Right atrium auricular region (tissue), 2 donors: ENCODE measurements at places on chromosomes 7 and 10.

DNA sequence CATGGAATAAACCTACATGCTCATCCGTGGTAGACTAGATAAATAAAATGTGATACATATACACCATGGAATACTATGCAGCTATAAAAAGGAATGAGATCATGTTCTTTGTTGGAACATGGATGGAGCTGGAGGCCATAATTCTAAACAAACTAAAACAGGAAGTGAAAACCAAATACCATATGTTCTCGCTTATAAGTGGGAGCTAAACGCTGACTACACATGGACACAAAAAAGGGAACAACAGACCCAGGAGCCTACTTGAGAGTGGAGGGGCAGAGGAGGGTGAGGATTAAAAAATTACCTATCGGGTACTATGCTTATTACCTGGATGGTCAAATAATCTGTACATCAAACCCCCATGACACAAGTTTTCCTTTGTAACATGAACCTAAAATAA lies 68.7 kb upstream of the SEC61G start:
- DNase-seq, result no peak

GRCh38 chr7:34463830-34464229 lies 194.2 kb upstream of the NPSR1 start:
- DNase-seq, result no peak

- DNase-seq, result no peak
Measured at GRCh38 chr7:127976056-127976737, 55.0 kb downstream of the LRRC4 start.

DNA sequence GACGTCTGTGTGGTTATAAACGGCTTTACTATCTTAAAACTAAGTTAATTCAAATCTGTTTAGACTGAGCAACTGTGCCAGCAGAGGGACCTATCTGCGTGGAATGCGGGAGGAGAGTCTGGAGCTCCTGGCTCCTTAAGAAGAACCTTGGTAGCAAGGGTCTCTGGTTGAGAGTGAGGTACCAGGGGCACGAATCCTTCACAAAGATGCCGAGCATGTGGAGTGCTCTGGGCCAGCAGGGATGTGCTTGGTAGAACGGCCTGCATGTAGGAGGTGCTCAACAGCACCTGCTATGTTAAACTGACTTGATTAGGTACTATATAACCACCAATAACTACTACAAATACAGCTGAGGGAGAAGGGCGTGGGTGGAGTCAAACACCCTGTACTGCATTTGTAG lies 102.6 kb downstream of the VIPR2 start:
- DNase-seq, result peak; percentile 55

DNA sequence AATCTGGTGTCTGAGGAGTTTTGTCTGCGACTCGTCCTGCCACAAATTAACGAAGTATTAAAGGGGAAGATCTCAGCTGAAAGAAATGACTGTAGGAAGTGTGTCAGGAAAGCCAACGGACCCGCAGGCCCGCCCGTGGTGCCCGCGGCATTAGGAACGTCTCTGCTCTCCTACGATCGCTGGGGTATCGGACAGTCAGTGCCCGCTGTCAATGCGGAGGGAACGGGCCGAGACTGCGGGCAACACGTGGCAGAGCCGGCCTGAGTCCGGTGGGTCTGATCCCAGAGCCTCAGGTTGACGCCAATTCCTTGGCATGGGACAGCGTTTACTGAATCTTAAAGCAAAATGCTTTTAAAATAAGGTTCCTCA lies 128.7 kb downstream of the KBTBD2 start:
- no peak for DNase-seq
